ENCODE measurements at places on chromosomes 12 and 14.

DNA sequence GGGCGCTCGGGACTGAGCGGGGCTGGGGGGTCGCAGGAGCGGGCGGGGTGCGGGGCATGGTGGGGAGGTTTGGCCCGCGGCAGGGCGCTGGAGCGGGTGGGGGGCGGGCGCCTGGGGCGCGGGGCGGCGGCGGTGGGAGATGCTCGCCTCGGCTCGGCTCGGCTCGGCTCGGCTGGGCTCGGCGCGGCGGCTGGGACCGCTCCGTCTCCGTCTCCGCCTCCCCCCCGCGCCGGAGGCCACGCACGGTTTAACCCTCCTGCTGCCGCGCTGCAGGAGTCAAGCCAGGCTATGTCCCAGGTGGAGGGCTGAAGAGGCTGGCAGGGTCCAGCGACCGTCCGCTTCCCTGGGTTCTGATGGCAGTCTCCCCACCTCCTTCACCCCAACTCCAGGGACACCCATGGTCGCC, at the start of gene PIANP:
Gene PIANP, minus strand, starts transcription at position 170 of the 406 bp plus-strand sequence. CDS start 2,754 bp downstream, outside the sequence.
- peak; percentile 51 for DNase-seq

GRCh38 chr14:68692216-68692615, 100.7 kb downstream of the ZFP36L1 start:
- DNase-seq = no peak

DNA sequence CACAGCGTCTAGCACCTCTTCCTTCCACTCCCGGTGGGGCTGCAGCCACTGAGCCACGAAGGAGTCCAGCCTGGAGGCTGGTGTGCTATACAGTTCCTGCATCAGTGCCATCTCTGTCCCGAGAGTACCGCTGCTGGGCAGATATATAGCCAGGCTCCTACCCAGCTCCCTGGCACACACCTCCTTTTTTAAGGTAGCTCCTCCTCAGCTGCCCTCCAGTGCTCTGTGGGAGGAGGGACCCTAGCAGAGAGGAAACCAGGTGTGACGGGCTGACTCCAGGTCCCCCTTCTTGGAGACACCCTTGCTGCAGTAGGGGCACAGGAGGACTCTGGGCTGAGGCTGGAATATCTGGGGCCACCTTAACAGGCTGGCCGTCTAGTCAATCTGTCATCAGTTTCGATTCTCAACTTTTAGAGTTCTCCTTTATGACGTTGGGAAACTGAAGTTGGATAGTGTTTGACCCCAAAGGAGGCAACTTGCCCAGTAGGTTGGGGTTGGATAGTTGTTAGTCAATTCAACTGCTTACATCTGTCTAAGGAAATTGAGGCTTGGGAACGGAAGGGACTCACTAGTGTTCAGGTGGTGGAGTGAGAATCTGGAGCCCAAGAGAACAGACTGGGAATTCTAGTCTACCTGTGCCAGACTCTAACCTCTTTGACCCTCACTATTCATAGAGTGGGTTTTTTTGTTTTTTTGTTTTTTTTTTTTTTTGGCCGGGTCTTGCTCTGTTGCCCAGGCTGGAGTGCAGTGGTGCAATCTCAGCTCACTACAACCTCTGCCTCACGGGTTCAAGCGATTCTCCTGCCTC, at the start of gene OASL:
Gene OASL, minus strand, starts transcription at position 386 of the 808 bp plus-strand sequence. Its CDS starts 275 bp downstream, at position 111.
- peak; percentile 60 for DNase-seq

DNA sequence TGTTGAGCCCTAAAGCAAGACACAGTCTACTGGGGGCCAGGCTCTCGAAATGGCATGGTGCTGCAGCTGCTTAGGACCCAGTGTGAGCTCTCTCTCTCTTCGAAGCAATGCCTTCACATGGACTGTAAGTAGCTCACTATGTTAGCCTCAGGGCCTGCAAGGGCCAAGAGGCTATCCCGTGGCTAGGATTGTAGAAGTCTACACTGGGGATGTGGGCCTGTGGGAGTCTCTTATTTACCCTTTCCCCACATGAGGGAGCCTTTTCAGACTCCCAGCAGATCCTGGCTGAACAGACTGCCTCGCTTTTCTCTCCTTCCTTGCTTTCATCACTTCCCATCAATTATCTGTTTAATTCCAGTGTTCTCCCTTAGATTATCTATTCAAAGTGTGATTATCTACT, 101.4 kb downstream of the GPR65 start:
- no peak for DNase-seq

DNA sequence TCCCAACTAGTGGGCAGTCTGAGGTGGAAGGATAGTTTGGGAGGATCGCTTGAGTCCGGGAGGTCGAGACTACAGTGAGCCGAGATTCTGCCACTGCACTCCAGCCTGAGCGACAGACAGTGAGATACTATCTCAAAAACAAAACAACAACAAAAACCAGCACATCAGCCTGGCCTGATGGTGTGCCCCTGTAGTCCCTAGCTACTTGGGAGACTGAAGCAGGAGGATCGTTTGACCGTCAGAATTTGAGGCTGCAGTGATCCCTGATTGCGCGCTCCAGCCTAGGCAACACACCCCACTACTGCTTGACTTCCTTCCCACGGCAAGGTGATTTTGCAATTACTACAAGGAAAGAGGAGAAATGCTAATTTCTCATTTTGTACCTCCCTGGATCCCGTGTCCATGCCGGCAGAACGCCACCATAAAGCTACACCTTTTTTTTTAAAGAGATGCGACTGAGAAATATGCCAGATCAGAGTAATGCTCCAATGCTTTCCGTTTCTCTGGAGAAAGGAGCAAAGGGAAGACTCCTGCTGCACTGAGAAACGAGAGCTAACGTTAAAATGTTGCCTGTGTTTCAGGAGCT, 672 bp upstream of the SCFD1 start:
- DNase-seq = peak; percentile 18

- DNase-seq = peak; percentile 59
Measured at GRCh38 chr12:13362260-13362841, 165.8 kb downstream of the EMP1 start.

- no peak for DNase-seq
Measured at GRCh38 chr12:107660861-107661415, 24.7 kb upstream of the PWP1 start.

- no peak for DNase-seq
Measured at GRCh38 chr14:101920271-101920670, 44.1 kb upstream of the DYNC1H1 start.

DNA sequence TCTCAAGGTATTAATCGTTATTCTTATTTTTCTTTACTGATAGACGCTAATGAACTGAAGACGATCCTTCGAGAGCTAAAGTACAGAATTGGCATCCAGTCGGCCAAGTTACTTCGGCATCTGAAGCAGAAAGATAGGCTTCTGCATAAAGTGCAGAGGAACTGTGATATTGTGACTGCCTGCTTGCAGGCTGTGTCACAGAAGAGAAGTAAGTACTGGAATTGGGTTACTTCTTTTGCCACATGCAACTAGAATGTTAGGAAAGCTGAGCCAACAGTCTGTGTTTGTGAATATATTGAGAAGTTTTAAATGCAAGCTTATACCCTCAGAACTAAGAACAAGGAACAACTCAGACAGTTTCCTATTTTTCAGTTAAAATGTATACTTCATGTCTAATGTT, 26.6 kb upstream of the GNS start:
- DNase-seq = no peak

DNA sequence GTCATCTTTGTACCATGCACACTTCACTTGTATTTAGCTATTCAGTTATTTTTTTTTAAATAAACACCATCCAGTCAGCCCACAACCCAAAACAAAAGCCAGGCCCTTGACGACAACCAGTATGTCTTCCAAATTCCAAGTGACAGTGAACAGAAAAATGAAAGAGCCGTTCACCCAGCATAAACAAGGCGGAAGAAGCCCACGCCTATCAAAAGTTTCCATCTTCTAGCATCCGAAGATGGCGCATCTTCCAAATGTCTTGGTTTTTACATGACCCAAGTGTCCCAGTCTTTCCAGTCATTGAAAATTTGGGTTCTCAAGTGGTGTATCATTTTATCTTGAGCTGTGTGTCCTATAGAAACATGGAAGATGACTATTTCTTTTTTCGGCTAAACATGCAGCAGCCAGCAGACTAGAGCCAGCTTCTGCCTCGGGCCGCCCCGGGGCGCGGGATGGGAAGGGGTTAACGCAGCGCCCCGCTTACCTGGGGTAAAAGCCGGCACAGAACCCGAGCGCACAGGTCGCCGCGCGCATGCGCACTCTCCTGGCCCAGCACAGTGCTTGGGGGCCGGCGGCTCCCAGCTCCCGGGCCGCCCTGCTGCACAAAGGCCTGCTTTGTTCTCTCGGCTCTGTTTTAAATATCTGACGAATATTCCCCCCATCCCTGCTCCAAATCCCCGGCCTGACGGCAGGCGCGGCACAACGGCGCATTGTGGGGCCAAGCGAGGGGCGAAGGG, 164.8 kb downstream of the ZFP36L1 start:
- peak; percentile 45 for DNase-seq

DNA sequence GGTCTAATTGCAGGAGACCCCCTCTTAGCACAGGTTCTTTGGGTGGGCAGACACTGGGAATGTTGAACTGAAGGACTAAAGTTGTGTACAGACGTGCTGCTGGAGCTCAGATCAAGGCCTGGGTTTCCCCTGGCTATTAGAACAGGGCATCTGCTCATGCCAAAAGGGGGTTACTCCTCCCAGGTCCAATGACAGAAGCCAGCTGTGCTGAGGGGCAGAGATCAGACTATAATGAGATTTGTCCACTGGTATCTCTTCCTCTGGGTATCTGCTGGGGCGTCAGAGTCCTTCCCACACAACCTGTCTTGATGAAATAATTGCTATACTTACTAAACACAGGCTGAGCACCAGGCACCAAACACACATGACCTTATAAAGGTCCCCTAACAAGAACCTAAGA, 42.6 kb downstream of the LTBP2 start:
- no peak for DNase-seq

DNA sequence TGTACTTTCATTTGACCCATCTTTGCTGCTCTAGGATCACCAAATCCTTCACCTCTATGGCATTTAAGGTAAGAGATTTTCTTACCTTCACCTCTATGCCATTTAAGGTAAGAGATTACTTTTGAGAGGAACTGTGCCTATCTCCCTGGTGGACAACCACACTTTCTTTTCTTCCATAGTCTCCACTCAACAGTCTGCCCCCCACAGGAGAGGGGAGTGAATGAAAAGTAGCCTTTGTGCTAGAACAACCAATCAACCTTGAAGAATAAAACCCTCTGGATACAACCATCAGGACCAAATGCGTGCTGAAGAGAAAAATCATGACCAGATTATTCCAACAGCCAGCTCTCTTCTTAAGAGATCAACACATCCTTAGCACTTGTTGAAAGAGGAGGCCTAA, 258.6 kb upstream of the TMPO start:
- DNase-seq = no peak

DNA sequence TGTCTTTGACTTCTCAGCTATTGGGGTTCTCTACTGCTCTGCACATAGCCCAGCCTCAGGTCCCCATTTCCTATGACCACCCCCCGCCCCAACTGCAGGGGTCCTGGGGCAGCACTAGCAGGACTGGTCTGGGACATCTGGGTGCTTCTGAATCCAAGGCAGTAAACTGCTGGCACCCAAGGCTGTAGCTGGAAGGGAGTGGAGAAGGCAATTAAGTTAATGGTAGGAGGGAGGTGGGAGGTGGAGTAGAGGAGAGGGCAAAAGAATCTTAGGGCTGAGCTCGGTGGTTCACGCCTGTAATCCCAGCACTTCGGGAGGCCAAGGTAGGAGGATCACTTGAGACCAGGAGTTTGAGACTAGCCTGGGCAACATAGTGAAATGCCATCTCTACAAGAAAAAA, 11.5 kb downstream of the PLEK2 start:
- no peak for DNase-seq

GRCh38 chr14:22614240-22614799, 16.2 kb downstream of the ABHD4 start:
- DNase-seq = no peak

- no peak for DNase-seq
Measured at GRCh38 chr12:27493260-27493940, 30.6 kb upstream of the PPFIBP1 start.

DNA sequence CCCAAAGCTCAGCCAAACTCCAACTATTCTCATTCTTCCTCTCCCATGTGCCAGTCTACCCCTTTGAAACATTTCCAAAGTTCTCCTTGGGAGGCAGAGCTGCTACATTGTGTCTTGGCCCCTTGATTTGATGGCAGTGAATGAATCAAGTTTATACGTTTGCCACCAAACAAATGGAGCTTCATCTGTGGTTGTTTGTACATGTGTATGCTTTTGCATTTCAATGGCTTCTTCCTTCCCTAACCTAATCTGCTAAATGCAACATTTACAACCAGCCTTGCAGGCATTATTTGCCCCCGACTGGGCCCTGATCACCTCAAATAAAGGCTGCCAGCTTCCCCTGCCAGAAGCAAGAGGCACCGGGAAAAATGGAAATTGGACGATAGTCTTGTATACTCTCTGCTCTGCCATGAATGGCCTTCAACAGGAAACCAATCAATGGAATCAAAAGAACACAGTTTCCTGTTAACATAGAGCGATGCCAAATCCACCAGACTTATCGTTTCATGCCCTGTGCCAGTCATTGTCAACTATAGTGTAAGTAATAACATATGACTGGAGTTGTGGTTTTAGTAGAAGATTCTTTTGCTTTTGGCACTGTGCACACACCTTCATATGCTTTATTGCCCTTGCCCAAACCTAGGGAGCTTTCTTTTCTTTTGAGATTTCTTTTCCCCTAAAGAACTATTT, 97.8 kb downstream of the TMEM30B start:
- DNase-seq = no peak

GRCh38 chr14:65042731-65043372, 56.2 kb downstream of the FNTB start:
- no peak for DNase-seq

DNA sequence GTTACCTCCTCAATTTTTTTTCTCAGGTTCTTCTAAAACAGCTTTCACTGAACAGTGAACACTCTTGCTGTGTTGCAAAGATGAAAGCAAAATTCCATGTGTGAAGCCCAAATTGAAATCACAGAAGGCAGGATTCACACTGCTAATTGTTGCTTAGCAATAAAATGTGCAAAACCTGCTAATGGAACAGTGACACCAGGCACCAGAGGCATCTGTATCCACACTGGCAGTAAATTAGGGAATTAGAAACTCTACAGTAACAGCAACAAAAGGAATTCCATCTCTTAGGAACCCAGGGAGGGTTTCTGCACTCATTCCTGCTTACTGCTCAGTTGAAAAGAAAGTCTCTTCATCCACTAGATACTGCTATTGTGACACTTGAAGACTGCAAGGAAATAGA, 202.3 kb downstream of the GXYLT1 start:
- DNase-seq = no peak

DNA sequence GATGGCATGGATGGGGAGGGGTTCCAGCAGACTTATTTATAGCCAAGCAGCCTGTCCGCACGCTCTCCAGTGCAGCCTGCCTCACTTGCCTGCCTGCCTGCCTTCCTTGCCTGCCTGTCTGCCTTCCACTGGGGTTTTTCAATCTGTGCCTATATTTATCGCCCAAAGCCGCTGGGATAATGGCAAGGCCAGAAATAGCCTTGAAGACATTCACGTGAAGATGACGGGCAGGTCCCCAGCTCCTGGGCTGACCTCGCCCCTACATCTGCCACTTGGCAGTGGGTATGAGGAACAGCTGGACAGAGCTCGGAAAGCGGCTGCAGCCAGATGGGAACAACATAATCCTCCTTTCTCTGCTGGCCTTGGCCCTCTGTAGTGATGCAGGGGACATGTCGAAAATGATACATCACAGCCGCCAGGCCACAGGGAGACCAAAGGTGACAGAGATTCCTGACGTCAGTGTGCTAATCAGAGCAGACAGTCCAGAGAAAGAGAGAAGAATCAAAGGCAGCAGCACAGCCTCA, 53.3 kb downstream of the PITPNM2 start:
- no peak for DNase-seq

All from activated CD4-positive, alpha-beta T cell treated with anti-CD3 and anti-CD28 coated beads, Interleukin-2, amount 50 U/mL, for 48 hours (primary cell).